ENCODE measurements at places on chromosomes 11 and 22. TPM values are rescaled to one million over a fixed set of nuclear protein-coding genes. Genes with fewer than 3 reads are reported as not detected.

GRCh38 chr11:69636512-69637197 is 4.3 kb upstream of the CCND1 start:
- DNase-seq, result peak; percentile 67

DNA sequence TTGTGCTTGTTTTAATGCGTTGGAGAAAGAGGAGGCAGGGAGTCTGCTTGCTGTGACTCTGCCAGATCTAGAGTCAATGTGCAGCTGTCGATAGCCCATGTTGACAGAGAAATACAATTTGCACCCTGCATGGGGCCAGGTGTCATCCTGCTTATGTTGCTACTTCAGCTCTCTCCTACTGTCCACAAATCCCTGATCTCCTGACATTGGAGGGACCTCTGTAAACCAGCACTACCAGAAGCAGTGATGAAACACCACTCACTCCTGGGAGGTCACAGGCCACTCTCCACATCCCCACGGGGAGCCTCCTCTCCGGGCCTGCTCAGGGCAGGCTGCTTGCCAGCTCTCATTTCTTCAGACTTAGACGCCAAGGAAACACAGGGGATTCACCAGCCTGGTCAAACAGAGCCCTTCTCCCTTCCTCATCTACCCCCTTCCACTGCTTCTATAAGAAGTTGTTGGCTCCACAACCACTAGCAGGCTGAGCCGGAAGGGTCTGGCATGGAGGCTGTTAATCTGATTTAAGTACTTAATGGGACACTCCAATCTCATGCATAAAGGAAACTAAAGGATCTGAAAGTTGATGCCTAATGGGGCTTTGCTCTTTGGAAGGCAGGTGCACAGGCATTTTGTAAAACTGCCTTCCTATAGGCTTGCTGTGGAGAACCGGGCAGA is 29.9 kb upstream of the CSNK2A3 start:
- no peak for DNase-seq

The OR51B4 gene
- total RNA-seq, result not detected

The TRIM29 gene
- not detected for total RNA-seq

DNA sequence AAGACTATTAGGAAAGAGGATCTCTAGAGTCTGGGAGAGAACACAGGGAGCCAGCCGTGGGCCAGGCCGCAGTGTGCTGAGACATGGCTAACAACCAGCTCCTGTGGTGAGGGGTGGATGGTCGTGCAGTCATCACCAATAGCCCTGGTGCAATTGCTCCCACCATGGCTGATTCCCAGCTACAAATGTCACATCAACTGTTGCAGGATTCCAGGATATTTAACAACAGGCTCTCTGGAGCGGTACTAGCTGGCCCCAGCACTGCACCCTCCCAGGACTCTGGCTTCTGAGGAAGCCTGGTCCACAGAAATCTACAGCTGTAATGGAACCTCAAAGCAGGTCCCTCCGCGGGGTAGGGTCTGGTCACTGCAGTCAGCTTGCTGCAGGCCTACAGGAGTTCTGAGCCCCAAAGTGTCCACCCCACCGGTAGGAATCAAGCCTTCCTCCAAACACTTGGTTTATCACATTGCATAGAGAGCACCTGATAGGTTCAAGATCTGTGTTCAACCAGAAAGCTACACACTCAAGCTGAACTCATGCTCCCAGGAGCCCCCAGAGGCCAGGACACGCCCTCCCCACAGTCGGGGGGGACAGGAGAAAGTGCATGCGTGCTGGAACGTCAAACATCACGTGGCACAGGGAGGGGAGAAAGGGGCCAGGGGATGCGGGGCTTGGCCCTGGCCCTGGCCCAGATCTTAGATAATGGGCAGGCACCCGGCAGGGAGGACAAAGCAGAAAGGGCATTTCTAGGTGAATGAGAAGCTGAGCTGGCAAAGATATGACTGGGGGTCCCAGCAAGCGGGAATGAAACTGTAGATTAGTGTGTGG is 609.0 kb downstream of the TBC1D22A start:
- DNase-seq, result no peak

The SYNGR1 gene
- 30.4 TPM for total RNA-seq

DNA sequence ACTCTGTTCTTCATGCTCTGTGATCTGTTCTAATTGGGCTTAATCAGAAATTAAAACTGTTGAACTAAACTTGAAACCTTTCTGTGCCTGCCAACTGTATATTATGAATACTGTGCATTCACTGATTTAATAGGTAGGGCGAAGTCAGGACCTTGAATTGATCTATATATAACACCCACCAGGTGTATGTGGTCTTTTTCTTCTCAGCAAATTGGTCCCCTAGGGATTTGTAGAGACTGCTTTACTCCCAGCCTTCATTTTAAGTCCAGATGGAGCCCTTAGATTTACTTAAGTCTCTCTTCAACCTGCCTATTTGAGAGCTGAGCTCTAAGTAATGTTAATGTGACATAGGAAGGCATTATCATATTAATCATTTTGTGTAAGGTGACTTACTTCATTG is 257.5 kb downstream of the TMEM135 start:
- DNase-seq, result no peak

DNA sequence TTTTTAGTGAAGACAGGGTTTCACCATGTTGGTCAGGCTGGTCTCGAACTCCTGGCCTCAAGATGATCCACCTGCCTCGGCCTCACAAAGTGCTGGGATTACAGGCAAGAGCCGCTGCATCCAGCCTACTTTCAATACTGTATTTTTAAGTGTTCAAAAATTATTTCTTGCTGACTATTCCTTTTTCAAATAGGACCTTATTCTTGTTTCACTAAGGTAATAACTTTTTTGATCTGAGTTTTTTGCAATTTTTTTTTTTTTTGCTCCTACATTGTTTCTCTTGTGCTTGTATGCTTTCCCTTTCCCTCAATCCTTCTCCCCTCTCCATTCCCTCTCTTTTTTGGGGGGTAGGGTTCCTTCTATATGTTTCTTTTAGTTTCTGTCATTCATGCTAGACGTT is 73.1 kb downstream of the FAM168A start:
- DNase-seq, result no peak

DNA sequence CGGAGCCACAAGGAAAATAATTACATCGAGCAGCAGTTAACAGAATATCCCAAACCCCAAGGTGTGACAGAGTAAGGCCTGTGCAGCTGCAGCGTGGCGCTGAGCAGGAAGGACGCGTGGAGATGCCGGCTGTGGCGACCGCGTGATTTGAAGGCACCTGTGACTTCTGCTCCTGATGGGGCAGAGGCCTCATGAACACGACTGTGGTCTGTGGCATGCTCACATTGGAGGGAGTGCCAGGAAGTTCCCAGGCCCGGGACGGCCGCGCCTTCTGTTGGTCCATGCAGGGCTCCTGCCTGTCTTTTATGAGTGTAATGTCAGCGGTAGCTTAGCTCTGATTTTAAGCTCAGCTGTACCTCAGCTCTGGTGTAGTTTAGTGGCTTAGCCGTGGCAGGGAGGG is 50.4 kb downstream of the TPCN2 start:
- DNase-seq, result no peak

- DNase-seq, result no peak
Observed at GRCh38 chr22:41880653-41881052, 34.2 kb downstream of the SHISA8 start.

Data from neural crest cell (in vitro differentiated cells).